ENCODE measurements at places on chromosomes 5 and 9. TPM values are rescaled to one million over a fixed set of nuclear protein-coding genes. Genes with fewer than 3 reads are reported as not detected.

GRCh38 chr5:51082741-51083140 lies 300.5 kb upstream of the ISL1 start:
- no peak for DNase-seq

The TMEM171 gene
- 0.89 TPM for polyA plus RNA-seq

- no peak for DNase-seq
These were observed 951 bp downstream of the UNC13B start for GRCh38 chr9:35162605-35163315.

DNA sequence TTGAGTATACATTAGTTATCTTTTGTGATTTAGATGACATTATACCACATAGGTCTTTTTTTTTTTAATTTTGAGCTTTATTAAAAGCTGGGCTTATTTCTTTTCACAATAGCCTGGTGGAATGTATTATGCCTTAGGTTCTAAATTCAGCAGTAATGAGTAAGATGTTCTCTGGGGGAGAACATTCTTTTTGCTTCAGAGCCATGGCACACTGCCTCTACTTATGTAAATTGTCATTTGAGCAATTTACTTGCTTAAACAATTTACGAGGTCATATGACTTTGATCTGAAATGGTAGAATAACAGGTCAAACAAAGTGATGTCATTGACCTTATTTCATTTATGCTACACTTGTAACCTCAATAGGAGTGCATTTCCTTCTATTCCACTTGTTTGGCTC lies 154.2 kb downstream of the FOCAD start:
- DNase-seq = no peak

- DNase-seq = no peak
These were observed 20.3 kb upstream of the FLT4 start for GRCh38 chr5:180669661-180670060.

- no peak for DNase-seq
These were observed 75.5 kb downstream of the UNC13B start for GRCh38 chr9:35237311-35237710.

GRCh38 chr5:127471211-127471610 lies 46.2 kb upstream of the PRRC1 start:
- DNase-seq = no peak

Data from psoas muscle (tissue), 8 donors.